COR-L47 (cell line): ENCODE measurements at places on chromosomes 7 and 10.

DNA sequence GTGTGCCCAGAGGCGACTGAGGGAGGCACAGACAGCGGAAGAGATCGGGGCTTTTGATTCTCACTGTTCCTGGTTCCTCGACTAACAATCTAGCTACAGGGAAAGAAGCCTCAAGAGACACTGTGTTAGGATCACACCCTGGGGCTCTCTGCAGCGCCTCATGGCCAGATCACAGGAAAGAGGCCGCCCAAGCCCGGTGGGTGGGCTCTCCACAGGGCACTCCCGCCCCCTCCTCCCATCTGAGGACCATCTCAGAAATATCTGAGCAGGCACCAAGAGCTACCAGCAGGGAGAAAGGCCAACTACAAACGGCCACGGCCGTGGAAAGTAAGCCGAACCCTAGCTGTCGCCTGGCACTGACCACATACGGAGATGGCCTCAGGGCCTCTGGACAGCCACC is 224.2 kb downstream of the MLLT10 start:
- no peak for DNase-seq

GRCh38 chr10:61951144-61951483 is 49.6 kb downstream of the ARID5B start:
- no peak for DNase-seq

- DNase-seq: no peak
Measured at GRCh38 chr10:30029872-30030256, 29.5 kb downstream of the JCAD start.

- no peak for DNase-seq
Measured at GRCh38 chr10:71494476-71494875, 97.8 kb downstream of the CDH23 start.

DNA sequence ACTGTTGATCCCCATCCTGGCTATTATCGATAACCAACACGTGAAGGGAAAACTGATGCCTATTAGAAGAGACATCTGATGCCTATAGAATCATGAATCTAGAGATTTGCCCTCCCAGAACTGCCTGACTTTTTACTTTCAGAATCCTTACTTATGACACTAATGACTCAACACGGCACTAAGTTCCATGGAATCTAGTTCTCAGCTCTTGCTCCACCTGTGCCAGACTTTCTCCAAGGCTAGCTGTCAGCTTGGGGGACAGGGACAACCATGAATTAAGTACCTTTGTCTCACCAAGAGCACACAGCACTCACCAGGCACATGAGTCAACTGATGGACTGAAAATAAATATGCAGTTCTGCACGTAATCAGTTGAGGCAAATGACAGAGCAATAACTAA is 184.2 kb downstream of the FRMD4A start:
- DNase-seq: no peak

DNA sequence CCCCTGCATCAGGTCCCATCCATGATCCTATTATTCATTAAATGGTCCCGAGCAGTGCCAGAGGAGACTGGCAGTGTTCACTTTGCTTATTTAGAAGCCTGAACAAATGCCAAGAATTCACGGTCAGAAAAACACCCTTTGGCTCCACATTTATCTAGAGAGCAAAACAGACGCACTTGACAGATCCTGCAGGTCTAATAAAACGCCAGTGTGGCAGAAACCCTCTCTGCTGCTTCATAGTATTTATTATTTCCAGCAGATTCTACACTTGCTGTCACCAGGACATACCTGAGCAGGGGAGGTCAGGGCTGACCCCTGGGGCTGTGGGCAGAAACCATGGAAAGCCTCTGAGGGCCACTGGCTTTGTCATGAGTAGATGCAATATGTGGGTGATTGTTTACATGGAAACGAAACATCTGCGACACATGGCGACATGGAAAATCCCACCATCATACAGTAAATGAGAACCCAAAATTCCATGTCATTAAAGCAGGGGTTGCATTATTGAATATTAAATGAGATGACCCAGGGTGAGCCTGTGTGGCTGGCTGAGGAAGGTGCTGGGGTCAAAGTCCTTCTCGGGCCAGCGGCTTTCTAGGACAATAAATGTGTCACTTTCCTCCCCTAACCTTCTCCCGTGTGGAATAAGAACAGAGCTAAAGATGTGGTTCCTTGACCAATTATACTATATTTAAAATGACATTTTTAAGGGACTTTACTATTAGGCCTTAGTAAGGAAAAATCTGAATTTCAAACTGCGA is 205.9 kb upstream of the SVIL start:
- DNase-seq: no peak

- DNase-seq: no peak
Measured at GRCh38 chr10:78717200-78717599, 351.6 kb upstream of the ZMIZ1 start.

GRCh38 chr7:100818366-100818765 is 9.0 kb downstream of the EPHB4 start:
- DNase-seq: no peak

DNA sequence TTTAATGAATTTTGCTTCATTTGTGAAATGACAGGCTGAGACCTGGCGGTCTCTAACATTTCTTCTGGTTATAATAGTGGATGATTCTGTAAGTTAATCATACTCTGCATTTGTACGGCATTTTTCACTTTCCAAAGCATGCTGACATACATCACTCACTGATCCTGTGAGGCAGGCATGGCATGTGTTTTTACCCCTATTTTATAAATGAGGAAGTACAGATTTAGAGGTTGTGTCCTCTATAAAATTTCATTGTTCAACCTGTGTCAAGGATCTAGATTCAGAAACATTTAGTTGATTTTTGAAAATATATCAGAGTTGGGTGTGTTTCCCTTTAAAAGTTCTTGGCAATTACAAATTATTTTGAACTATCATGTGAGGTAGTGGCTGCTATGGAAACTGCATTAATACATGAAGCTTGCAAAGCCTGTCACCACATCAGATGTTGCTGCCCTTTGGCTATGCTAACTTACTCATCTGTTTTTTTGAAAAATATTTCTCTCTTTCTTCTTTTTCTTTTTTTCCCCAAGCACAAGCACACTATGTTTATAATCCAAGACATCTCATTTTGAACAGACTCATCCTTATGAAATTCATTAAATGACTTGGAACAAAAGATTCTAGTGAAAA is 172.7 kb downstream of the GNAI1 start:
- no peak for DNase-seq

DNA sequence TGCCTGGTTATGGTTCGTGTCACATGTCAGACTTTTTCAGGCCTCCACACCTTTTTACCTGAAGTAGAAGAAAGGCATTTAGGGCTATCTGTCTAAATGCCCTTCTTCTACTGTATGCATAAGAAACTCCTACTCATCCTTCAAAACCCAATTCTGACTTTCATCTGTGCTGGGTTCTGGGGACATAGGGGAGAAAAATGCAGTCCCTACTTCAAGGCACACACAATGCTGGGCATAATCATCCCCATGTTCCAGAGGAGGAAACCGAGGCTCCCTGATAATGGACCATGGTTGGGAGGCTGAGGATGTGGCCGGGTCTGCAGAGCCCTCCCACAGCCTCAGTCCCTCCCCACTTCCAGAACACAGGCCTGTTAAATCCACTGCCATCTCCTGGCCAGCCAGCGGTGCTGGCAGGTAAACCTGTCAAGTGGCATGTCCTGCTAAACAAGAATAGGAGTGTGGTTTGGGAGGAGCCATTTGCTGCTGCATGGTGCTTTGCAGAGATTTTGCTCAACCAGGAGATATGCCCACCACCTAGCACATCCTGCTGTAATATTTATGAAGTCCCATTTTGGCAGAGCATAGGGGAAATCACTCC is 32.0 kb downstream of the GRID1 start:
- DNase-seq: peak; percentile 28

DNA sequence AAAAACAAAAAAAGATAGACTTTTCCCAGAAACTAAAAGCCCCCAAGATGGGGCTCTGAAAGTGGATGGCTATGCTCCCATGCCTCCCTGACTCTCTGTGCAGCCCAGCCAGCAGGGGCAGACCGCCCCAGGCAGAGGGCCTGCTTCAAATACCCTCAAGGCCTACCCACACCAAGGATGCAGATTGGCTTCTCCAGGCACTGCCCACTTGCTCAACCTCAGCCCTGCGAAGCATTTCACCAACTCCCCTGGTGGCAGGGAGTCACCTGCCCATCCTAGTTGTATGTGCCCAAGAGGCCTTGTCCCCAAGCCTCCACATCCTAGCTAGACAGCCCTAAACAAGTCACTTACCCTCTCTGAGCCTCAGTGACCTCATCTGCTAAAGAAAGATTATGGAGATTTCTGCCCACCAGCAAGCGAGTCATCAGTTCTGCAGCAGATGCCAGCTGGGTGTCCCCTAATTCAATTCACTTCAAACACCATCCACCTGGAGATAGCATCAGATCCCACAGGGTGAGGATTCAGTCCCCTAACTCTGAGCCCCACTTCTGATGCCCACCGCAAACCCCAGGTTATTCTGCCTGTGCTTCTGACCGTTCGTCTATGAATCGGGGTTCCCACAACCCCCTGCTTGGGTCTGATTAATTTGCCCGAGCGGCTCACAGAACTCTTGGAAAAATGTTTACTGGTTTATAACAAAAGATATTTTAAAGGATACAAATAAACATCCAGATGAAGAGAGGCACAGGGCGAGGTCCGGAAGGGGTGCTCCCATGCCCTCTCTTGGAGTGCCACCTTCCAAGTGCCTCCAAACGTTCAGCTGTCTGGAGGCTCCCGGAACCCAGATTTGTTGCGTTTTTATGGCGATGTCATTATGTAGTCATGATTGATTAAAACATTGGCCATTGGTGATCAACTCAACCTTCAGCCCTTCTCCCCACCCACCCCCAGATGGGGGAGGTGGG is 18.6 kb upstream of the ZMIZ1 start:
- DNase-seq: no peak

DNA sequence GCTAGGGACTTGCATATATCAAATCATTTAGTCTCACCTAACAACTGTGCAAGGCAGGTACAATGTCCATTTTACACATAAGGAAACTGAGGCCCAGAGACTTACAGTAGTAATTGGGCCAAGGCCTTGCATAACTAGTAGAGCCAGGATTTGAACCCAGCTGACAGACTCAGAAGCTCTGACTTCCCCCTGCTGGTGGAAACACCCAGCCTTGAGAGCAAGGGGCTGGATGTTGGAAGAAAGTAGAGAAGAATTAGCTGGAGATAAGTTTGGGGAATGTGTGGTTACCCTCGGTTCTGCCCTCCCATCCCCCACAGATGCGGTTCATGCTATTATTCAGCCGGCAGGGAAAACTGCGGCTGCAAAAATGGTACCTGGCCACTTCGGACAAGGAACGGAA is 2.0 kb downstream of the AP1S1 start:
- DNase-seq: no peak

DNA sequence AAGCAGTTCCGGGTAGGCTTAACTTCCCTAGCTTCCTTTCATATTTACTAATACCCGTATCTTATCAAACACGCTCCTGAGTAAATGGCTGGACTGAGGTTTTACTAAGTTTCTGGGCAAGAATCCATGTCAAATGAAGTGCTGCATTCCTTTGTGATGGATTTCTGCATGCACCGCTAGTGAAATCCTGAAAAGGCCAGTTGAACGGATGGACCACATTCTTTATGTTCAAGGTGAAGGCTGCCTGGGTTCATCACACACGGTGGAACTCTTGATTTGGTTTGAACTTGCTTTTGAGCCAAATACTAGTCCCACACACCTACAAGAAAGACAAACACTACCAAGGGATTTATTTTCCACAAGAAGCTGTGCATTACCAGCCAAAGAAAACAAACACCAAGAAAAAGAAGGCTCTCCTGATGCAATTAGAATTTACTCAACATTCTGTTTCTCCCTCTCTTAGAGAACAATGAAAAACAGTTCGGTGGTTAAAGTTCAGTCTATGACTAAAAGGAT is 255.0 kb upstream of the SEMA3C start:
- DNase-seq: no peak

- no peak for DNase-seq
Measured at GRCh38 chr7:34338961-34339526, 319.0 kb upstream of the NPSR1 start.
